ENCODE measurements at places on chromosomes 2 and 18. TPM values are rescaled to one million over a fixed set of nuclear protein-coding genes. Genes with fewer than 3 reads are reported as not detected.

- DNase-seq: peak; percentile 62
These were observed 165.2 kb downstream of the SH3BP4 start for GRCh38 chr2:235116885-235117492.

DNA sequence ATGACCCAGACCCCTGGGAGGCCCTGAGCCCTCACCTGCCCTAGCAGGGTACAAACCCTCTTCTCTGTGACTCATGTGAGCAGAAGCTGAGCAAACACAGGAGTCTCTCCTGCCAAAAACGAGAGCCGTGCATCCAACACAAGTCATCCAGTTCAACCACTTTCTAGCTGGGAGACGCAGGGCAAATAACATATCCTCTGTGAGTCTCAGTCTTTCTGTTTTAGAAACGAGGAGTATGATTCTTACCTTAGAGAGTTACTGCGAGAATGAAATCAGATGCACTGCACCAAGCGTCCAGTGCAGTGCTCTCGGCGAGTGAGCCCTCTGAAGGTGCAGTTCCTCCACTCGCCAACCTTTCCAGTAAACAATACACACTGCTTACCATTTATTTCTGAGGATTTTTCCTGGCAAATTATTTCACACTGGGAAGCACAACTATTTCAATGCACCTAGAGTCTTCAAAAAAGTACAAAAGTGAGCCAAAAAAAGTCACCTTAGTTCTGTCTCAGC, 331.8 kb upstream of the MYT1L start:
- DNase-seq: no peak

GRCh38 chr18:48529796-48530195, 9.0 kb upstream of the CTIF start:
- peak; percentile 77 for DNase-seq

CAPN10 gene
- 17.7 TPM for total RNA-seq

All from SJSA1 (cell line).